Activated B cell treated with CpG ODN at 0.5 μM for 24 hours (primary cell): ENCODE measurements at places on chromosomes 3 and 15. TPM values are rescaled to one million over a fixed set of nuclear protein-coding genes. Genes with fewer than 3 reads are reported as not detected.

DNA sequence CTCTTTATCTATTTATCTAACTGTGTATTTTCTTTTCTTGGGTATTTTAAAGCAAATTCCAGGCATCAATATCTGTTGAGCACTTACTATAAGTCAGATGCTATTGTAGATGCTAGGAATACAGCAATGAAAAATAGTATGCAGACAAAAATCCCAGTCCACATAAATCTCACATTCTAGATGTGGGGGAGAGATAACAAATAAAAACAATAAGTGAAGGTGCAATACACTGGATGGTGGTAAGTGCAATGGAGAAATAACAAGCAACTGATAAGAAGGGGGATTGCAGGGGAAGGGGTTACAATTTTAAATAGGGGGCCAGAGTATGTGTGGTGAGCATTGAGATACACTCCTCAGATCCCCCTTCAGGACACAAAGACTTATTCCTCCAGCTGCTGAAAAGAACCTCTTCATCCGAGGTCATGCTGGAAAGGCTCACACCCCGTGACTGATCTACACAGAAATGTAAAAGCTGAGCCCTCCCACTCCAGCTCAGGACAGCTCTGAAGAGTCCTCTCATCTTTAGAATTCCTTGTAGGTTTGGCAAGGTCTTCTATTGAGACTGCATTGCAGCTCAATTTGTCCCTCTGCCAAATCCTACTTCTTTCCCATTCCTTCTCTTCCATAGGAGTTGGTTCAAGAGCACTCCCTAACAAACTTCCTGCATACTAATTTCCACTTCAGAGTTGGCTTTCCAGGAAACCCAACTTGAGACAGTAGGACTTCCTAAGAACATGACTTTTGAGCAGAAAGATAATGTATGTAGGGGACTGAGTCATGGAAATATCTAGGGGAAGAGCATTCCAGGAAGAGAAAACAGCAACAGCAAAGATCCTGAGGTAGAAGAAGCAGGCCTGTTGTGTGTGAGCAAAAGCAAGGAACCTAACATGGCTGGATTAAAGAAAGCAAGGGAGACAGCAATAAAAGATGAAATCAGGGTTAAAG, 8.1 kb upstream of the SCG3 start:
- H3K27ac ChIP-seq, result no peak overlapping the region
- H3K4me3 ChIP-seq, result no peak overlapping the region
- no peaks in the 10 kb centered on the region for H3K36me3 ChIP-seq
- DNase-seq, result no peak

DNA sequence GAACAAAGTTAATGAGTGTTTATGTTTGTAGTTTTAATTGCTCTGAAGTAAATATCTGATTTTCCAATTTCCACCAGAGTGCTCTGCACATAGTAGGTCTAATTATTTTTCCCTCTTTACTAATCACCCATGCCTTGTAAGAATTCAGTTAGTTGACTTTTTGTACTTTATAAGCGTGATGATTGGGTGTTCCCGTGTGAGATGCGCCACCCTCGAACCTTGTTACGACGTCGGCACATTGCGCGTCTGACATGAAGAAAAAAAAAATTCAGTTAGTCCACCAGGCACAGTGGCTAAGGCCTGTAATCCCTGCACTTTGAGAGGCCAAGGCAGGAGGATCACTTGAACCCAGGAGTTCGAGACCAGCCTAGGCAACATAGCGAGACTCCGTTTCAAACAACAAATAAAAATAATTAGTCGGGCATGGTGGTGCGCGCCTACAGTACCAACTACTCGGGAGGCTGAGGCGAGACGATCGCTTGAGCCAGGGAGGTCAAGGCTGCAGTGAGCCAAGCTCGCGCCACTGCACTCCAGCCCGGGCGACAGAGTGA, 507 bp upstream of the VHL start:
- no peaks in the 10 kb centered on the region for H3K27me3 ChIP-seq
- H3K36me3 ChIP-seq, result peaks cover 17% of the 10 kb centered on the region
- peaks cover 32% of the 10 kb centered on the region for H3K4me1 ChIP-seq
- peak overlapping the region; percentile 95 for H3K27ac ChIP-seq
- DNase-seq, result no peak
- H3K4me3 ChIP-seq, result peak overlapping the region; percentile 97

- peaks cover 30% of the 10 kb centered on the region for H3K4me1 ChIP-seq
- H3K36me3 ChIP-seq, result peaks cover 9% of the 10 kb centered on the region
- no peak for DNase-seq
- no peaks in the 10 kb centered on the region for H3K27me3 ChIP-seq
- peak overlapping the region; percentile 50 for H3K4me3 ChIP-seq
These were observed 7.8 kb downstream of the ATP6V1A start for GRCh38 chr3:113754494-113755159.

- H3K4me1 ChIP-seq, result no peaks in the 10 kb centered on the region
- no peaks in the 10 kb centered on the region for H3K36me3 ChIP-seq
- no peak overlapping the region for H3K27ac ChIP-seq
- peaks cover 7% of the 10 kb centered on the region for H3K27me3 ChIP-seq
- DNase-seq, result no peak
These were observed 19.0 kb downstream of the SYNM start for GRCh38 chr15:99123713-99124451.

The EOMES gene
- total RNA-seq, result 0.10 TPM in 1 of 2 replicates, not detected in the other

The RASGRP1 gene
- 37.7 and 39.2 TPM in 2 replicates for total RNA-seq

- H3K36me3 ChIP-seq, result no peaks in the 10 kb centered on the region
- H3K4me3 ChIP-seq, result no peak overlapping the region
These were observed 47.2 kb upstream of the KPNA4 start for GRCh38 chr3:160612386-160613075.

DNA sequence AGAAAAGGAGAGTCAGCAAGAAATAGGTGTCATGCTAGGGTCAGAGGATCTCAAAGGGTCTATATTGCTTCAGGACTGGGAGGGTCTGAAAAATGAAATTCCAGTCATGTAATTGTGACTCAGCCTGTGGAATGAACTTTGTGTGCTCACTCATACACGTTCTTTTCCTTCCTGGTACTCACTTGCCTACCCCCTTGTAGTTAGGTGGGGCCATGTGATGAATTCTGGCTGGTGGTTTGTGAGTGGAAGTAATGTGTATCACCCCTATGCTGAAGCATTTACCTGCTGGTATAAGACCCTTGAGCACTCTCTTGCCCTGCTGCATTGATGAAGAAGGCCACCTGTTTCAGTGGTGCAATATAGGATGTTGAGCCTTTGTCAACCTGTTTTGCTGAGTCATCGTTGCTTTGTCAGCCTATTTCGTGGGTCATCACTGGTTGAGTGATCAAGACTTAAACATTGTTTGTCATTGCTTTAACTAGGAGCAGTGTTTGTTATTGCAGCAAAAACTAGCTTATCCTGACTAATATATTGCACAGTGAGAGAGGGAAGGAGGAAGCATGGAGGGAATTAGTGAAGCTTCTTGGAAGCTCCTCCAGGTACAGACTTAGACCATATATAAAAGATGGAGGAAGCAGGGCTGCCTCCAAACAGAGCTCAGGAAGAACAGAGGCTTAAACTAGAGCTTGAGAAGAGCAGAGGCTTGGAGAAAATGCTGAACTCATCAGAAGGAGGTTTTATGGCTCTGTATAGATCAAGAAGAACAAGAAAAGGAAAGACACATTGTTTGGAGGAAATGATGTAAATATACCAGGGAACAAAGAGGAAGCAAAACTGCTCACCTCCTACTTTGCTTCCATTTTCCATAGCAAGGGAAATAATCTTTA, 28.9 kb downstream of the TLNRD1 start:
- peaks cover 11% of the 10 kb centered on the region for H3K4me1 ChIP-seq
- H3K27me3 ChIP-seq, result no peaks in the 10 kb centered on the region
- no peak overlapping the region for H3K27ac ChIP-seq
- no peaks in the 10 kb centered on the region for H3K36me3 ChIP-seq
- no peak for DNase-seq
- no peak overlapping the region for H3K4me3 ChIP-seq
